ENCODE measurements at places on chromosomes 13 and 19.

- no peak for DNase-seq
These were observed 27.9 kb downstream of the PPP5C start for GRCh38 chr19:46374536-46375475.

GRCh38 chr19:30367006-30367405, 5.2 kb upstream of the ZNF536 start:
- no peak for DNase-seq

DNA sequence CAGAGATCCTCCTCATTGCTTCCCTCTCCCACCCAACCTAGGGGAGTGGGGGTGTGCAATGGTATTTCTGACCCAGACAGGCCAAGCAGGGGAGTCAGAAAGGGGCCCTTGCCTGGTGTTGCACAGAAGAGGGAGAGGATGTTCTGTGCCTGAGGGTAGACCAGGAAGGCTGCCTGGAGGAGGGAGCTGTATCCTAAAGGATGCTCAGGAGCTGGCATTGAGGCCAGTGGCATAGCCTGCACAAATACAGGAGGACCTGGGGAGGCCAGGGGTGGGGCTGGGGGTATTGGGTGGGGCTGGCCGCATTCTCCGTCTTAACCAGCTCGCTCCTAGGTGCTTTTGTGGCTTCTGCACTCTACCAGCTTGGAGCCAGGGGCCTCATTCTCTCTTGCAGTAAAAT, 4.4 kb downstream of the RNF225 start:
- DNase-seq: no peak

DNA sequence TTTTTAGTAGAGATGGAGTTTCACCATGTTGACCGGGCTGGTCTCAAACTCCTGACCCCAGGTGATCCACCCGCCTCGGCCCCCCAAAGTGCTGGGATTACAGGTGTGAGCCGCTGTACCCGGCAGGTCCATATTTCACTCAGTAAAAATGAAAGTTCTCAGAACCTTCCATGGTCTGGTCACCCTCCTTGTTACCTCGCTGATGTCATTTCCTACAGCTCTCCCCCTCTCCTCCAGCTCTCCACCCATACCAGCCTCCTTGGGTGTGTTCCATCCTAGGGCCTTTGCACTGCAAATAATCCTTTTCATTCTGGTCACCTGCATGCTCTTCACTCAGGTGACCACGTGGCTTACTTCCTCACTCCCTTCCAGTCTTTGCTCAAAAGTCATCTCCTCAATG, 78.2 kb upstream of the TNFSF11 start:
- DNase-seq: no peak

DNA sequence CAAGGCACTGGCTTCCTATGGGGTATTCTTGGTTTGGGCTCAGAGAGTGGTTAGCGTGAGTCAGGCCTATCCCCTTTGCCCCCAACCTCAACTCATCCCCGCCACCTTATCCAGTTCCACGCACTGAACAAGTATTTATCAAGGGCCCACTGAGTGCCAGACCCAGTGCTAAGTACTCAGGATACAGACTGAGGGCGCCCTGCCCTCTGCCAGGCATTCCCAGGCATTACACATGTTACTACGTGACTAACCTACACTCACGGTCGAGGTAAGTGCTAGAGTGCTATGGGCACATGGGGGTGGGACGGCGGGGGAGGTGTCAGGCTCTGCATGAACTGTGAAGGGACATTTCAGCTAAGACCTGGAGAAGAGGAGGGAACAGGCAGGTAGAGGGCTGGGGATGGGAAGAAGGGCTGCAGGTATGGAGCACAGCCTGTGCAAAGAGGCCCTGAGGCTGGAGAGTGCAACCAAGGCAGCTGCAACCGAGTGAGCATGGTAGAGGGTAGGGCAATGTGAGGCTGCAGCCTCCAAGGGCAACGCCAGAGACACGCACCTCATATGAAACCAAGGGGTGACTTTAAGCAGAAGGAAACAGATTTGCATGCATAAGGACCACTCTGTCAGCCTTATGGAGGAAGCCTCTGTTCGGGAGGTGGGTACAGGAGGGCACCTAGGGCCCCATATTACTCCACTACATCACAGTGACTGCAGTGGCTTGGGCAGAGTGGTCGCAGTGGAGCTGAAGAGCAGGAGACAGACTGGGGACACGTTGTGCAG, 22.5 kb downstream of the DHRS12 start:
- no peak for DNase-seq

DNA sequence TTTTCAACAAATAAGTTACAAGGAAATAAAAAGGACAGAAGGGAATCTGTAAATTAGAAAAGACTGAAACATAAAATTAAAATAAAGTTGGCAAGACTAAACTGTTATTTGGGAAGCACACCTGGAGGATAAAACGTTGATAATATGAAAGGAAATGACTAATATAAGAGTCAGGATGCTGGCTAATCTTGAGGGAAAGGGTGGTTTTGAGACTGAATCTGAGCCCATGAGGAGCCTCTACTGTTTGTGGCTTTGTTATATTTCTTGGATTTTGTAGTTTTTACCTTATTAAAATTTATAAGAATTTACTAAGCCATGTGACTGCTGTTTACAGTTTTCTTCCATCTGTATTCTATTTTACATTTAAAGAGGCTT, 718.0 kb upstream of the SPRY2 start:
- no peak for DNase-seq

GRCh38 chr19:36030264-36031148, 2.2 kb downstream of the CLIP3 start:
- DNase-seq: no peak

GRCh38 chr19:2820112-2820702, 539 bp downstream of the ZNF554 start:
- no peak for DNase-seq
